ENCODE measurements at places on chromosomes 3 and 15.
A peak's percentile ranks its signal among the peaks of the same experiment; 100 is the strongest.

DNA sequence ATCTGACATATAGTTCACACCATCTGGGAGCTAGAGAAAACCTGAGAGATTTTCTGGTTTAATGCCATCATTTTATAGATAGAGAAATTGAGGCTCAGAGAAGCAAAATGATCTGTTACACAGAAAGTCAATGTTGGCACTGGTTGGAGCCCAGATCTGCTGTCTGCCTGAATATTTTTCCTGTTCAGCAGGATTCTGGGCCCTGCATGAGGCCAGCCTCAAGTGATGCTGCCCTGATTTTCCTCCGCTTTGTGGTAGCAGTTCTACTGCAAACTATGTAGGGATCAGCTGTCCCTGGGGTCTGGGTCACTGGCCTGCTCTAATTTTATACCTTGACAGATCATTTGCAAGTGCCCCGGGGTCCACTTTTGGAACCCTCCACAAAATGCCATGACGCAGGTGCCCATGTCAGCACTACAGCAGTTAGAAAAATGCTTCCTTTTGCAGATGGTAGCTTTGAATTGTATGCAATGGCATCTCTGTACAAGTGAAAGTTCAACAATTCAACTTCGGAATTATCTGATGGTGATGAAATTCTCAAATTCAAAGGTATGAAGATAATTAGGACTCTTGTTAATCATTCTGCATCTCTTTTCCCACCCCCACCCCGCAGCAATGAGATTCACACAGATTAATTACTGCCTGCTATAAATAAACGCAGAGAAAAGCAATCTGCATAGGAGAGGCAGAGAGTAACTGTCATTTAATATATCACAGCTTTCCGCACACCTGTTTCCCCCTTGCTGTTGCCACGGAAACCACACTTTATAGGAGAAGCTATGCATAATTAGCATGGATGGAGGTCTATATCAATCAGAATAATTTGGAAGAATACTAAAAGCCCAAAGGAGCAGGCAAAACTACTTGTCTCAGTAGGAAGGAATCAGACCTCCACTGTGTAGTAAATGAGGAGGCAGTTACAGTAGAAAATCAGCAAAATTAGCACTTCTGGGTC, 222.6 kb downstream of the PDCD6IP start:
- no peak for DNase-seq

DNA sequence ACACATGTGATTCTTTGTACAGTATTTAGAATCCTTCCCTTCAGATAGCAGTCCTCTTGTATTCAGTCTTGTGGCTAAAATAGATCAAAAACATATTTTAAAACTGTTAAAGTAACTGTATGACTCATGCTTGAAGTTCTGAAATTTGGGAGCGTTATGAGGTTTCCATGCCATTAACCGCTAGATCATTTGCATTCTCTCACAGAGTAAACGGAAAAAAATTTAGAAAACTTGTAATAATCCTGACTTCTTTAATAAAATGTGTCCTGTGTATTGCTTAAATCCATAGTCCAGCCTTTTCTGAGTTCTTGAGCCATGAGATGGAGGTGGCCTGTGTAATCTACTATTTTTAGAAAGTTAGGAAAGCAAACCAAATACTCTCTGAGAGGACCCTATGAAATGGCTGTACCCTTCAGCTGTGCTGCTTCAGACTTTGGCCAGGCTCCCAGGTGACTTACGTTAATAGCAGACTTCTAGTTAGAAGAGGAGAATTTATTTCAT, 33.8 kb downstream of the MBNL1 start:
- DNase-seq, result no peak

GRCh38 chr3:9399746-9400145, 2.3 kb downstream of the SETD5 start:
- no peak for DNase-seq

DNA sequence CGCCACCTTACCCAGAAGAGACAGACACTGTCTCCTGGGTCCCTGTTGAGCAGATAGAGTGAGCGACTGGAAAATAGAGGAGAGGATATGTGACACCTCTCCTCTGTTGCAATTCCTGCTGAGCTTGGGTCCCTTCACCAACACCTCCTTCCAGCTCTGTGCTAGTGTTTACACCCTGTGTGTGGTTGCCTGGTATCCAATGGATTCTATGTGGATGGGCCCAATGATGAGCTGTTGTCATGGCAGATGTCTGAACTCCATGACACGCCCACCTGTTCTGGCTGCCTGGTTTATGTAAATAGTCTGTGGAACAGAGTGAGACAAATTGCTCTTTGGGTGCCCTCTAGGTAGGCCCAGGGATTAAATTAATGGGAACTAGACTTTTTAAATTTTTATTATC, 23.7 kb downstream of the RBM5 start:
- DNase-seq, result no peak

DNA sequence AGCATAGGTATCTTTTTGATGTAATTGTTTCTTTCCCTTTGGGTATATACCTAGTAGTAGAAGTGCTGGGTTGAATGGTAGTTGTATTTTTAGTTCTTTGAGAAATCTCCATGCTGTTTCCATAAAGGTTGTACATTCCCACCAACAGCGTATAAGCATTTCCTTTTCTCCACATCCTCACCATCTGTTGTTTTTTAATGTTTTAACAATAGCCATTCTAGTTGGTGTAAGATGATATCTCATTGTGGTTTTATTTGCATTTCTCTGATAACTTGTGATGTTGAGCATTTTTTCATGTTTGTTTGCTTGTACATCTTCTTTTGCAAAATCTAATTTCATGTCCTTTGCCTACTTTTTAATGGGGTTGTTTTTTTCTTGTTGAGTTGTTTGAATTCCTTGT, 80.0 kb upstream of the TMC3 start:
- no peak for DNase-seq

DNA sequence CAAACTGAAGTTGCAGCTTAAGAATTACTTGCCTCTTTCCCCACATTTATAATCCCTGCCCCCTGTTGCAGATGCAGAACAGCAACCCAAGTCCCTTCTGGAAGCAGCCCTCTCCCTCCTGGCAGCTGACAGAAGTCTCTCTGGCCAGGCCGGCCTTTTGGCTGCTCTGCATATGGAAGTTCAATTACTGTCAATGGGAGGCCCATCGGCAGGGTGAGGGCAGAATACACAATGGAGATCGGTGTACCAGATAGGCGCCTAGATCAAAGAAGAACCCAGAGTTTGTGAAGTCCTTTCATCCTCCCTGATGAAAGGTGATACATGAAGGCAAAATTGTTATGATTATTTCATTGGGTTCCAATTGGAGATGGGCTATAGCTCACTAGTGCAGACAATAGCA, 327.9 kb upstream of the CTNNB1 start:
- no peak for DNase-seq

GRCh38 chr3:170038434-170039110, 777 bp downstream of the GPR160 start:
- peak; percentile 14 for DNase-seq

- DNase-seq, result no peak
These were observed 678.5 kb downstream of the NR2F2 start for GRCh38 chr15:97009031-97009431.

DNA sequence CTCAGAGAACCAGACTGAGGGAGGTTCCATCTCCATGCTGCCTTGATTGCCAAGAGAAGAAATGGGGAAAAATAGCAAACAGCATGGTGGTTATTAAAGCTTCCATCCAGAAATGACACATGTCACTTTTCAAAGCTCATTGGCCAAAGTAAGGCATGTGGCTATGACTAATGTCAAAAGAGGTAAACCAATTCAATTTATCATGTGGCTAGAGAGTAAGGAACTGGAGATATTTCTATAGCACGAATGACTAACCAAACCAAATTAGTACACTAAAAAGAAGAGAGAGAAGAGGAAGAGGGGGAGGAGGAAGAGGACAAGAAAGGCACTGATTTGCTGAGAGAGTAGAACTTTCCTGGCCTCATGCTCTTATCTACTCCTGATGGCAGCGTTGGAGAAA, 115.2 kb upstream of the SLC6A11 start:
- DNase-seq, result no peak

- DNase-seq, result no peak
These were observed 72.6 kb upstream of the IL12A start for GRCh38 chr3:159916052-159916451.

- DNase-seq, result no peak
These were observed 24.2 kb downstream of the PXYLP1 start for GRCh38 chr3:141255846-141256261.

GRCh38 chr3:31733234-31733667, 200.5 kb downstream of the STT3B start:
- no peak for DNase-seq

GRCh38 chr15:48060396-48060795, 60.4 kb upstream of the SLC24A5 start:
- DNase-seq, result no peak

DNA sequence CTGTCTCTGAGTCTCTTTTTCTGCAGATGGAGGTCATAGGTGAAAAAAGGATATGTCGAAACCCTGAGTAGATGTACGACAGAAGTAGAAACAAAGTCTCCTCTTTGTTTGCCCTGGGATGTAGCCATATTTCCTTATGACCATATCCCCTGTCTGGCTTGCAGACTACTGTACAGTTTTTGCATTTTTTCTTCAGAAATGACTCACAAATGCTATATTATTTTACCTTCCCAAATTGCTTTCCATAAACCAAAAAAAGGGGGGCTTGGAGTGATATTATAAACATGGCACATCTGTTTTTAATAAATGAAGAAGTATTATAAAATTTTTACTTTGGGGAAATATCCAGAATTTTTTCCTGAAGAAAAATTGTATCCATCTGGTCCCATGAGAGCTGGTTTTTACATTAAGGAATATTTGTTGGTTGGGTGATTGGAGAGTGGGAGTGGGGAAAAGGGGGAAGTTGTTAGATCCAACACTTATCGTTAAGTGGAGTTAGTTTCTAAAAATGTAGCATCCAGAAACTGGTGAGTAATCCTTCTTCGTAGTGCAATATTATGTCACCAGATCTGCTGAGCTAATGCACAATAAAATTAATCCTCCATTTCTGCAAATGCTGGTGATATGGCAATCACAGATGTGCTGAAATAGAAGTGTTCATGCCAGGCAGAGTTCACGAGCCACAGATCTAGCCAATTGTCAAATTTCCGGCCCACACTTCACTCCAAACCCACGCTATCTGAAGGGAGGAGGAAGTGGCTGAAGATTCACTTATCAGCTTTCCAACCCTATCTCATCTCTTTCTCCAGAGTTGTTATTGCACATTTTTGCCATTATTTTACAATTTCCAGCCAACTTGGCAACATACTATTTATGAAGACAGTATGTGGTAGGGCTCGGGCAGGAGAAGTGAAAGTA, 313.6 kb upstream of the ATP11B start:
- no peak for DNase-seq

DNA sequence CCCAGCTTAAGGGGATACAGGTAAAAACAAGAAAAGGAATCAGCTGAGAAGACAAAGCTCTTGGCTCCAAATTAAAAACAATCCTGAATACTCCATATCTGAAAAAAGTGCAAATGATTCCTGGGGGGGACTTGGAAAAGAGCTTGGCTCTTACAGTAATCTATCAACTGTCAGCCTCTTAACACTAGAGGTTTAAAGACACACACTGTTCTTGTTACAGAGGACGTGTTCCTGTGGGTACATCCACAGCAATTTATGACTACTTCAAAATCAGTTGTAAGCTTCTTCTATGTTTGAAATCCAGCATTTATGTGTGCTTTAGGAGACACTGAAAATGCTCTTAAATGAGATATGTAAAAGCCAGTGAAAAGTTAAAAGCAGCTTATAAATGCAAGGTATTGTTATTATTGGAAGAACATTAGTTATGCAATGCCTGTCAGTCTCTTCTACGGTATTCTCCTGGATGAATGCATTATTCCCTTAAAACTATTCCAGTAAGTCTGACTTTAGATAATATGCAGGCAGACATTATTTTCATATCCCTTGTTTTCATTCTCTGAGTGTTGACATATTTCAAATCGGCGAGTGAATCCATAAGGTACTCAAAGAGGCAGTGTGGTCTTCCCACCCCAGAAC, 408.4 kb upstream of the ADAMTS9 start:
- DNase-seq, result no peak

GRCh38 chr3:99808163-99808794, 9.4 kb upstream of the CMSS1 start:
- peak; percentile 24 for DNase-seq

GRCh38 chr3:46505953-46506352, 8.2 kb downstream of the RTP3 start:
- no peak for DNase-seq

GRCh38 chr3:104447681-104448080, 919.0 kb upstream of the ALCAM start:
- DNase-seq, result no peak

GRCh38 chr15:48984811-48985352, 21.2 kb upstream of the SHC4 start:
- no peak for DNase-seq

- DNase-seq, result no peak
These were observed 60.0 kb upstream of the IL12A start for GRCh38 chr3:159928666-159929065.

- no peak for DNase-seq
These were observed 316.3 kb upstream of the NECTIN3 start for GRCh38 chr3:110755345-110755744.

DNA sequence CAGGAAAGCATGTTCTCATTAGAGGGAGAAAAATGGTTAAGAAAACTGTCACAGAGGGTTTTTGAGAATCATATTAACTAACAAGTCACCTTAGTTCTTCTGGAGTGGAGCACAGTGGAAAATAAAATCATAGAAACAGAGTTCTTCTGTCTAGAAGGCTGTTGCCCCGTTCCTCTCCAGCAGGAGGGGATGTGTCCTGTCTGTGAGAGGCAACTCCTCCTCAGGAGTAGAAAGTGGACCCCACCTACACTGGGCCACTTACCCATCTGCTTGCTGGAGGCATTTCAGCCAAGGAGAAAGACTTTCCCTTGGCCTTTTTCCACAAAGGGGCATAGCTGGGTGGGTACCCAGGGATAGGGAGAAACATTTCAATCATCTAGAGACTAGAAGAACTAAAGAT, 106.6 kb downstream of the SSR3 start:
- peak; percentile 26 for DNase-seq

DNA sequence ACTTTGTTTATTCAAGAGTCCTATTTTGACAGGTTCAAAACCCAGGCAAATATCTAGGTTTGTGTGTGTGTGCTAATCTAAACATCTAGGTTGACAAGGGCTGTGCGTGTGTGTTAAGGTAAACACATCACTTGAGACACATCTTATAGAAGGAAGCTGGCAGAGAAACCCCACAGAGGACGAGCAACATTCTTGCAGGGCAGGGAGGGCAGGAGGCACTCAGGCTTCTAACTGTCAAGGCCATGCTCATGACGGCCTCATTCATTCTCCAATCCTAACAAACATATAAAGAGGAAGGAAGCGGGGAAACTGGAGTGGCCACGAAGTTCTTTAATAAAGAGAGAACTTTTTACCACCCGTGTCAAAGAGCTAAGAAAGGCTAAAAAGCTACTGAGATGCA, 43.4 kb downstream of the SLCO2A1 start:
- DNase-seq, result no peak

GRCh38 chr15:80480909-80481308, 76.7 kb downstream of the ARNT2 start:
- DNase-seq, result no peak

DNA sequence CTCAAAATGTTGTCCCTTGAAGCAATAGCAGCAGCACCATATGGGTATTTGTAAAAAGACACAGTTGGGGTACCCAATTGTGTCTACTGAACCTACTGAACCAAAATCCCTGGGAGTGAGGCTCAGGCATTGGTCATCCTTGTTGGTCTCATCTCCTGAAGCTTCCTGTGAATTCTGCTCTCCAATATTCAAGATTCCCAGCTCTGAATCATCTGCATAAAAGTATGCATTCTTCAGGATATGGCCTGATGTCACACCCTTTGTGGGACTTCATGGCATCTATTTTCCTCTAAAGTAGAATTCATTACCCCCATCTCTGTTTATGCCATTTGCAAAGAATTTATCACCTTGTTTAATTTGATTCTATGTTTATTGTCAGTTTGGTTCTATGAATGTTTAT, 13.3 kb upstream of the PTX3 start:
- no peak for DNase-seq

GRCh38 chr3:58924578-58924977, 125.2 kb downstream of the CFAP20DC start:
- no peak for DNase-seq

All from immature natural killer cell (primary cell).